ENCODE measurements at places on chromosomes 4 and X. TPM values are rescaled to one million over a fixed set of nuclear protein-coding genes. Genes with fewer than 3 reads are reported as not detected.
A peak's percentile ranks its signal among the peaks of the same experiment; 100 is the strongest.

GRCh38 chr4:7124689-7125442, 57.0 kb upstream of the GRPEL1 start:
- H3K36me3 ChIP-seq = no peaks in the 10 kb centered on the region
- H3K4me1 ChIP-seq = no peaks in the 10 kb centered on the region
- no peak for DNase-seq
- no peak overlapping the region for H3K27ac ChIP-seq

GRCh38 chrX:152904151-152905080, 6.5 kb downstream of the ZNF185 start:
- no peak overlapping the region for H3K27ac ChIP-seq
- no peaks in the 10 kb centered on the region for H3K27me3 ChIP-seq
- H3K4me1 ChIP-seq = no peaks in the 10 kb centered on the region
- no peak for DNase-seq

DNA sequence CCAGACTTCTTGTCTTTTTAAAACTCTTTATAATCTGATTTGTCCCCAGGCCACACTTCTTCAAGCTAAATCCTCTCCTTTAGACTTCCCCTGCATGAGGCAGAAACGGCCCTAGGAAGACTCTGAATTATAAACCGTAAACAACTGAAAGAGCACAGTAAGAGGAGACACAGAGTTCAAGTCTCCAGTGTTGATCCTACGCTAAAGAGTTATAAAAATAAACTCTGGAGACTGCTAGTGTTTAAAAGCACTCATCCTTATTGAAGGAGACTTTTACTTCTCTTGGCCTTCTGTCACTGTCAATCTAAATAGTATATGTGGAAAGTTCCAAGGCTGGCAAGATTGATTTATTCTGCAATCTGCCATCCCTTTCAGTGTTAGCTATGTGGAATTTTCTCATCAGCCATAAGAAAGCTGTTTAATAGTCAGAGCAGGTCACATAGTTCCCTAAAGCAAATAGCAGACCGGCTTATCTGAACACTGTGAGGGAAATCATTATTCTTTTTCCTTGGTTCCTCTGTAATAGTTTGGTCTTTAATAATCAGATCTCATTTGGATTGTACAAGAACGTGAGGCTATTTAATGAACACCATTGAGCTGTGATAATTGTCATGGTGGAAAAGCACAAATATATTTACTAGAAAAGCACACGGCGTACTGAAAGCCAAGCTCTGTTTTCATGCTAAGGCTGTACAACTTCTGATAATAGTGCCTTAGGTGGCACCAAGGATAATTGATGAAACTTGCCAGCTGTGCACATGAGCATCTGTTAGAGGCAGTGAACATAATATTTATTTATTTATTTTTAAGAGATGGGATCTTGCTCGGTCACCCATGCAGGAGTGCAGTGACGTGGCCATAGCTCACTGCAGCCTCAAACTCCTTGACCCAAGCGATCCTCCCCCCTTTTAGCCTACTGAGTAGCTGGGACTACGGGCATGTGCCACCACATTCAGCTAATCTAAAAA, 157.7 kb downstream of the CEP135 start:
- DNase-seq = no peak
- H3K36me3 ChIP-seq = no peaks in the 10 kb centered on the region
- H3K4me3 ChIP-seq = no peak overlapping the region

DNA sequence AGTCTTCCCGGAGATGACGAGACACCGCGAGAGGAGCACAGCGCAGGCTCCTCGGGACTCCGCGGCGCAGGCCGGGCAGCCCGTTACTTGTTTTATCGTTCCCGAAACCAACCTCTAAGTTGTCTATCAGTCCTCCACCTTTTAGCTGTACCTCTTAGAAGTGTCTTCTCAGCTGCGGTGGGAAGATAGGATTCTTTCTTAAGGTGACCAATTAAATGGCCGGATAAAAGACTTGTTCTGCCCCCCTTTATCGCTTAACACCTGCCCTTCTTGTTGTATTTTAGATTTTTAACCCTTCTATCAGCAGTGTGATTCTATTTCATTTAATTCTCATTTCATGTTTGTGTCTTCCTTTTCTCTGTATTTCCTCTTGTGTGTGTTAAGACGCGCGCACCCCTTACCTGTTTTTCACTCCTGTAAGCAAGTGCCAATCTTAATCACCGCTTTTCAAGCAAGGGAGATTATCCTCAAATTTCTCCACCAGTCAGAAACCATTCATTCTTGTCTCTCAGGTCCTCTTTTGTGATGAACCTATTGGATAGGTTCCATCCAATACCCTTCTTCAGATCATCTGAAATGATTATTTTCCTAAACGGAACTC, at the start of gene SLC9B2:
Gene SLC9B2, minus strand, starts transcription at position 15 of the 601 bp plus-strand sequence. CDS start 9,211 bp downstream, outside the sequence.
- H3K27ac ChIP-seq = peak within 1 kb of the TSS; percentile 94
- H3K4me3 ChIP-seq = peak within 1 kb of the TSS; percentile 49
- H3K27me3 ChIP-seq = no peaks in the 10 kb centered on the region
- peaks cover 26% of the 10 kb centered on the region for H3K4me1 ChIP-seq
- DNase-seq = no peak

Gene PDGFRA
- not detected for total RNA-seq

Gene SPANXN3
- total RNA-seq = not detected

- H3K27me3 ChIP-seq = no peaks in the 10 kb centered on the region
- no peak overlapping the region for H3K4me3 ChIP-seq
- no peaks in the 10 kb centered on the region for H3K4me1 ChIP-seq
- DNase-seq = no peak
- no peaks in the 10 kb centered on the region for H3K36me3 ChIP-seq
Measured at GRCh38 chrX:150869450-150869849, 29.0 kb downstream of the CD99L2 start.

- H3K4me3 ChIP-seq = no peak overlapping the region
- no peak for DNase-seq
- no peaks in the 10 kb centered on the region for H3K36me3 ChIP-seq
- H3K27me3 ChIP-seq = no peaks in the 10 kb centered on the region
- H3K4me1 ChIP-seq = no peaks in the 10 kb centered on the region
Measured at GRCh38 chrX:146887020-146887419, 72.5 kb upstream of the CXorf51A start.

Gene NPY2R
- total RNA-seq = not detected

Gene TRPC5OS
- not detected for total RNA-seq

GRCh38 chrX:427812-428725, 41.4 kb upstream of the PPP2R3B start:
- H3K27me3 ChIP-seq = no peaks in the 10 kb centered on the region
- H3K4me1 ChIP-seq = no peaks in the 10 kb centered on the region
- H3K36me3 ChIP-seq = no peaks in the 10 kb centered on the region
- no peak for DNase-seq

DNA sequence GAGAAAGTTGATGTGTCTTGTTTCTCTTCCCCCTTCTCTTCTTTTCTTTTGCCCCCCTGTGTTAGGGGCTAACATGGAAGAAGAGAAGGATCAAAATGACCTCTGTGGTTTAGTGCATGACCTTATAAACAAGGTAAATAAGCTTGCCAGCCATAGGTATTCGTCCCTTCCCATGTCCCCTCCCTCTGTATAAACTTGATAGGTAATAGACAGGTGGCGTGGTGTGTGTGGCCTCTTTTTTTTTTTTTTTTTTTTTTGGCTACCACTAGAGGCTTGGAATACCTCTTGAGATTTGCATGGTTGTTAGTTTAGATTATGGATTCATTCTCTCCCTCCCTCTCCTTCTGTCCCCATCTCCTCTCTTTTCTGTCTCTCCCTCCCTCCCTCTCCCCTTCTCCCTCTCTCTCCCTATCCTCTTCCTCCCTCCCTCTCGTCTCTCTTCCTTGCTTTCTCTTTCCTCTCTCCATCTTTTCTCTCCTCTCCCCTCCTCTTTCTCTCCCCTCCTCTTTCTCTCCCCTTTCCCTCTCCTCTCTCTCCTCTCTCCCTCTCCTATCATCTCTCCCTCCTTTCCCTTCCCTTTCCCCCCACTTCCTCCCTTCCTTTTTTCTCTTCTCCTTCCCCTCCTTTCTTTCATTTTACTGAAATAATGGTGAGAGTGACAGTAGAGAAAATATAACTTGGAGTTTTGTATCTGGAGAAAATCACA, 134.4 kb downstream of the AFF1 start:
- H3K36me3 ChIP-seq = no peaks in the 10 kb centered on the region
- no peak overlapping the region for H3K4me3 ChIP-seq
- H3K4me1 ChIP-seq = peaks cover 12% of the 10 kb centered on the region
- H3K27ac ChIP-seq = no peak overlapping the region
- H3K27me3 ChIP-seq = no peaks in the 10 kb centered on the region

GRCh38 chr4:176805155-176805554, 12.4 kb upstream of the VEGFC start:
- no peaks in the 10 kb centered on the region for H3K27me3 ChIP-seq
- no peaks in the 10 kb centered on the region for H3K4me1 ChIP-seq
- H3K4me3 ChIP-seq = no peak overlapping the region
- no peak overlapping the region for H3K27ac ChIP-seq

Gene XAGE2
- total RNA-seq = not detected

Gene MAGEB6B
- not detected for total RNA-seq

DNA sequence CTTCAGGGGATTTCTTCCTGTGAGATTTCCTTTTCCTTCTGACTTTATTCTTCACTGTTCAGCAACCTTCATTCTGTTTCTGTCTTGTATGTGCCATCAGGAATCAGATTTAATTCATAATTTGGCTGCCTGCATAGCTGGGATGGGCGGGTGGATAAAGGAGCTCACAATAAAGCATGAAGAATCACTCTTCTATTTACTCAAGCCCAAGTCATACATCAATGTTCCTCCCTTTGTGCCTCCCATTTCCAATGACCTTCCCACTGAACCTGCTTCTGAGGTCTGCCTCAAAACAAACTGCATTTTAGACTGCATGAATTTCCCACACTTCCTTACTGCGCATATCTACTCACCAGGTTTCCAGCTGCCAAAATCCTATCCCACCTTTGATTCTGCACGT, 14.0 kb downstream of the PDGFC start:
- no peaks in the 10 kb centered on the region for H3K4me1 ChIP-seq
- DNase-seq = no peak
- H3K27me3 ChIP-seq = no peaks in the 10 kb centered on the region
- H3K4me3 ChIP-seq = no peak overlapping the region

DNA sequence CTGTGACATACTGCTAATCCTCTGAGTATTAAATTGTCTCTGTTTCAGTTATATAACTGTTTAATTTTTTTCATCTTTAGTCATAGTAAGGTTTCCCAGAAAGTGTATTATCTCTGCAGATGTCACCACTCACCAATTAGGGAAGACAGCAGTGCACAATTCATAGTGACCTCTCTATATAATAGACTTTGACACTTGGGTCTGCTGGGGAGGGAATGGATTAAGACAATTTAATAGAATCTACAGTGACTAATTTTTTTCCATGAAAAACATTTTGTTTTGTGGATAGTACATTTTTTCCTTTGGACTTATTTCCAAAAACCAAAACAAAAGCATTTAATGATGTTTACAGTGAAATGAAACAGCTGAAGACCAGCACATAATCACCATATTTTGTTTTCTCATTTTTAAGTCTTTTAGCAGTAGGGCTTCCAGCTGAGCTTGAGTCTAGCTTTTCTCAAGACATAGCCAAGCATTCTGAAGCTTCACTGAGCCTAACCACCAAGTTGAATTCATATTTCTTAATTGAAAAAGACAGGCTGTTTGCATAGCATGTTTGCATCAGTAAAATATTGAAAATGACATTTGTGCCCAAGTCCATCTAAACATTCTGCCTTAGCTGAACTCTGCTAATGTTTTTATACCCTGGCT, 69.5 kb downstream of the PCDH19 start:
- H3K27ac ChIP-seq = no peak overlapping the region
- no peaks in the 10 kb centered on the region for H3K36me3 ChIP-seq
- H3K4me1 ChIP-seq = no peaks in the 10 kb centered on the region
- H3K27me3 ChIP-seq = no peaks in the 10 kb centered on the region

DNA sequence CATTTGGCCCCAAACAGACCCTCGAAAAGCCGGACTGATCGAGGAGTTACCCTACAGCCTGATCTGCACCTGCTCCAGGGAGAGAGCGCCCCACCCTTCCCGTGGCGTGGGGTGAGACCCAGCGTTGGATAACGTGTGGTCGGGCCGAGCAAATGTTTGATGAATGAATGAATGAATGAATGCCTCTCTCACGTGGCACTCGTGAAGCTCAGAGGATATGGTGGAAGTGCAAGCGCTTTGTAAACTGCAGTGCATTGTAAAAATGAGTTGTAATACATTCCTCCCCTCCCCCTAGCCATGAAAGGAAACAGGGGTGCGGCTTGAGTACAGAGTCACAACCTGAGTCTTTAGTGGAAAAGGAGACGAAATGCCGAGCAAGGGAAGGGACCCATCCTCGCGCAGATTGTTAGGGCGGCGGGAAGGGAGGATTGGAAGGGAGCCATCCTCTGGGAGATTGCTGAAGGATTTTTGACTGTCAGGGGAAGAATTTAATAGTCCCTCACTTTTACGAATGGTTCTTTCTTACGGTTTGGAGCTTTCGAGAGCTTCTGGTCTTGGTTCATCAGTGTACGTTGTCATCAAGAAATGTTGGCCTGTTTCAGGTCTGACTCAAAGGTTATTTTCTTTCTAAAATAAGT, 772 bp upstream of the FBXW7 start:
- peak overlapping the region; percentile 98 for H3K27ac ChIP-seq
- peak overlapping the region; percentile 94 for H3K4me3 ChIP-seq
- DNase-seq = peak; percentile 68
- H3K4me1 ChIP-seq = peaks cover 46% of the 10 kb centered on the region
- no peaks in the 10 kb centered on the region for H3K36me3 ChIP-seq

Gene TENT5D
- not detected for total RNA-seq

GRCh38 chr4:33628296-33628695, 2616.0 kb downstream of the ARAP2 start:
- no peaks in the 10 kb centered on the region for H3K4me1 ChIP-seq
- DNase-seq = no peak
- no peaks in the 10 kb centered on the region for H3K36me3 ChIP-seq

DNA sequence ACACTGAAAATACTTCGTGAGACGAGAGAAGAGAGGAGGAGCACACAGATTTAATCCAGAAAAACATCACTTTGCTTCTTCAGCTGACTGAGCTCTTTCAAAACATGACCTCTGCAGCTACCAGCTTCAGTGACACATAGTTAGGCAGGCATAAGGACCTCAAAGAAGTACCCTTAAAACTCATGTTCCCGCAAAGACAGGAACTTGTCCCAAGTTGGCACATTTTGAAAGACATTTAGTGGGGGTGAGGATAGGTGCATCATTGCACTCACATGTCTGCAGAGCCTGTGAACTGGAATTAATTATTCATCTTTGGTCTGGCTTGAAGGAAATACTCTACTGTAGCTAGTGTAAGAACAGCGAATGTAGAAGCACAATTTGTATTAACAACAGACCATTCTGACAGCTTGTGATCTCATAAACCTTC, 221.8 kb downstream of the MGST2 start:
- no peak overlapping the region for H3K4me3 ChIP-seq
- no peak for DNase-seq
- no peaks in the 10 kb centered on the region for H3K4me1 ChIP-seq
- no peaks in the 10 kb centered on the region for H3K27me3 ChIP-seq
- no peak overlapping the region for H3K27ac ChIP-seq
- no peaks in the 10 kb centered on the region for H3K36me3 ChIP-seq

- no peak overlapping the region for H3K27ac ChIP-seq
- DNase-seq = no peak
- no peak overlapping the region for H3K4me3 ChIP-seq
- no peaks in the 10 kb centered on the region for H3K36me3 ChIP-seq
- no peaks in the 10 kb centered on the region for H3K4me1 ChIP-seq
- H3K27me3 ChIP-seq = no peaks in the 10 kb centered on the region
Measured at GRCh38 chr4:8015512-8015911, 75.9 kb upstream of the AFAP1 start.

Gene SSX2B
- not detected for total RNA-seq

GRCh38 chr4:137681081-137681480, 148.8 kb upstream of the PCDH18 start:
- DNase-seq = no peak
- no peaks in the 10 kb centered on the region for H3K4me1 ChIP-seq
- no peak overlapping the region for H3K4me3 ChIP-seq
- no peak overlapping the region for H3K27ac ChIP-seq
- no peaks in the 10 kb centered on the region for H3K36me3 ChIP-seq

Gene STATH
- total RNA-seq = not detected

Gene ALAS2
- total RNA-seq = not detected

Gene GLRB
- not detected for total RNA-seq

All from CD8-positive, alpha-beta memory T cell (primary cell).